ENCODE measurements at places on chromosomes 1 and 21.

- no peak for DNase-seq
Observed at GRCh38 chr1:246278371-246278770, 228.7 kb downstream of the SMYD3 start.

DNA sequence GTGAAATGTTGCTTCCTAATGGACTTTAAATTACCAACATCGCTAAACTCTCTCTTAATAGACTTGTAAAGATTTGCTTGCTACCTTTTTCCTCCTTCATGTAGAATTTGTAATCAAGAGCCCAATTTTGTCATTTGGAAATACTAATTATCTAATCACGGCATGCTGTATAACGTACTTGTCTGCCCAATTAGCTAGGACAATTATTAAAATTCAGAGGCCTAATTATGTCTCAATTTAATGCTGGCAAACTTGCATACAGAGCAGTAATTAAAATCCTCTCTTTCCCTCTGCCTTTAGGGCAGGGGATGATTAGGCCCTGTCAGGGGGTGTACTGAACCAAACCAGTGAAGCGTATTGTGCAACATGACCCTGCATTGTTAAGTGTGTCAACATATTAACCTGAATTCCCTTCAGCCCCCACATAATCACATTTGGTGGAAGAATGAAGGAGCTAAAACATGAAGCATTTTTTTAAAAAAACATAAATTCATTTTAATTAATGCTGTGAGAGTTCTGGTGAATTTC, 137.4 kb upstream of the BARHL2 start:
- no peak for DNase-seq

DNA sequence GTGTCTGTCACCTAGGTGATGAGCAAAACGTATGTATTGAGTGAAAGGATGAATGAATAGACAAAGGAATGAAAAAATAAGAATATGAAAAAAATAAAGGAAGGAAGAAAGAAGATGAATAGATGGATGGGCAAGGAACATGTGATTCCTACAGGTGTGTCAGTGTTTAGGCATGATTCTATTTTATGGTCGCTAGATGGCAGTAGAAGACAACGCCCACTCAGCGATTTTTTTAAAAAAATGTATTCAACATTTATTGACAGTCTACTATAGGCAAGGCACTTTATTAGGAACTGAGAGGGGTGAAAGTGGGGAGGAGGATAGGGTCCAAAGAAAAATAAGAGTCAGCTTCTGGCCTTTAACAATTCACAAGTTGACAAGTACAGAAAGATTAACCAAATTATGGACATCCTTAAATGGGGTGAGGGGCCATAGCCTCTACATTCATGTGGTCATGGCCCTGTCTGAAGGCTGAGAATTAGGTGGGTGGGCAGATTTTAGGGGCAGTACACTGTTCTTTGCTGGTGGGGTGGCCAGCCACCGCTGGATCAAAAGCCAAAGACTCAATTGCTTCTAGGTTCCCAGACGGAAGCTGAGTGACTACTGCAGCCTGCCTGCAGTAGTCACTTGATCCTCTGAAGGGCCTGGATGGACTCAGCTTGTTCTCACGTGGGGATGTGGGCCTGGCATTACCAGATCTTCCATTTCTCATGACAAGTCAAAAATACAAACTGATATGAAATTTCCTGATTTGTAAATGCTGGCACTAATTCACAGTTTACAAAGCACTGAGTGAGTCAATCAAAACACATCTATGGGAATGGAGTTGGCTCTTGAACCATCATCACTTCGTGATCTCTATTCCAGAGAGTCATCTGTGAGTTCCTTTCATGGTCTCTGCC, 83.9 kb downstream of the FASLG start:
- peak; percentile 44 for DNase-seq

DNA sequence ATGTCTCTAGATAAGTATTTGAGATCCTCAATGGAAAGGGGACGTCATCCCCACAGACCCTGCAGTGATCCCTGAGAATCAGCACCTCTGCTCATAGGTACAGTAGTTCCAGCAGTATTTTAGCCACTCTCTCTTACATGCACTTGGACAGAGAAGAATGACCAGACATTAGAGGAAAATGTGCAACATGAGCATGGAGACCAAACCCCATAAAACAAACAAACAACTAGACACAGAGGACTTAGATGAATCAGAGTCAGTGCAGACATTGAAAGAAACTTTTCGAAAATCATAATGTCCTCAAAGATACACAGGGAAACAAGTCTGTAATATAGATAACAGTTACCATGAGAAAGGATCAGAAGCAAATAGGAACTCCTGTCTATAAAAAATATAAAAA, 108.2 kb downstream of the LYPLAL1 start:
- DNase-seq = no peak

GRCh38 chr1:2382621-2383361, 8.6 kb downstream of the MORN1 start:
- DNase-seq = peak; percentile 74
